ENCODE measurements at places on chromosomes 4 and X.

DNA sequence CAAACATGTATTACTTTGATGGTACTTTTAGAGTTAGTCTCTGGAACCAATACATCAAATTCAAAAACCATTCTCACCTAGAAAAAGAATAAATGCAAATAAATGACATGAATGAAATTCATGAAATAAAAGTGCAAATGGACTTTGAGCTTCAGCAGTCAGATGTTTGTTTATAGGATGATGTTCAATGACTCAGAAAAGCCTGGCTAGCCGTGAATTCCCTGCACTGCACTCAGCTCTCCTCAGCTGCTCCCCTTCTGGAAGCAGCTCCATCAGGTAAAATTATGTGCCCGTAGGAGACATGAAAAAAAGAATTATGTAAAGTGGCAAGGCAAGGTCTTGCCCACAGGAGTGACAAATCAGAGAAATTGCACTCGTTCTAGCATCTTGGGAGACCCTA lies 390.6 kb downstream of the GPM6A start:
- DNase-seq: peak; percentile 53

DNA sequence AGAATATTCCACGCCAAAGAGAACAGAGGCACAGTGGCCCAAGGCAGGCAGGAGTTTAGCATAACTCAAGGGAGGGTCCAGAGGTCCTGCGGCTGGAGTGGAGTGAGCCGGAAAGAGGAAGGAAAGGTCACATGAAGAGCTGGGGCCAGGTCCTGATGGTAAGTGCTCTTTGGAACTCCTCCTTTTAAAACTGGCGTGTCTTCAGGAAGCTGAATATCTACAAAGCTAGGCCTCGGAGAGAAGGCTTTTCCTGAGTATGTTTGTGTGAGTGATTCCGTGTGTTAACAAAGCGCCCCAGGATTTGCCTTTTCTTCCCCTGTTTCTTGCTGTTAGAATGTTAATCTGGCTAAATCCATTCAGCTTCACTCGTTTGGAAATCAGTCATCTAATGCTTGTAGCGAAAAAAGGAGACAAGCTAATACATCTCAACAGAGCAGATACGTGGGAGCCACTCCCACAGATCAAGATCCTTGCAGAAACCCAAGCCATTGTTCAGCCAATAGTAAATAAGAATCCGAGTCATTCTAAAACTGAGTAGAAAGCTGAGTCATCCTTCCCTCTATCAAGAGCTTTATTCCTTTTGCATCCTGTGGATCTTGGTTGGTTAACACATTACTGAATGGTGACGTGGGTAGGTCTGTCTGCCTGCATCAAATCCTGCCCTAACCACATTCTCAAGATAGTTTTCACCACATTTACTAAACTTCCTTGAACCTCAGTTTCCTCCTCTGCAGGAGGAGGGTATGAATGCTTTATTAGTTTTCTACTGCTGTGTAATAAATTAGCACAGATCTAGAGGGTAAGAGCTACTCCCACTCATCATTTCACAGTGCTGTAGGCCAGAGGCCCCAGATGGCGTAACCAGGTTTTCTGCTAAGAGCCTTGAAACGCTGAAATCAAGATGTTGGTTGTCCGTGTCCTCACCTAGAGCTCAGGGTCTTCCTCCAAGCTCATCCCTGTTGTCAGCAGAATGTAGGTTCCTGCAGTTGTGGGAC lies 43.2 kb upstream of the RBM47 start:
- DNase-seq: peak; percentile 93

DNA sequence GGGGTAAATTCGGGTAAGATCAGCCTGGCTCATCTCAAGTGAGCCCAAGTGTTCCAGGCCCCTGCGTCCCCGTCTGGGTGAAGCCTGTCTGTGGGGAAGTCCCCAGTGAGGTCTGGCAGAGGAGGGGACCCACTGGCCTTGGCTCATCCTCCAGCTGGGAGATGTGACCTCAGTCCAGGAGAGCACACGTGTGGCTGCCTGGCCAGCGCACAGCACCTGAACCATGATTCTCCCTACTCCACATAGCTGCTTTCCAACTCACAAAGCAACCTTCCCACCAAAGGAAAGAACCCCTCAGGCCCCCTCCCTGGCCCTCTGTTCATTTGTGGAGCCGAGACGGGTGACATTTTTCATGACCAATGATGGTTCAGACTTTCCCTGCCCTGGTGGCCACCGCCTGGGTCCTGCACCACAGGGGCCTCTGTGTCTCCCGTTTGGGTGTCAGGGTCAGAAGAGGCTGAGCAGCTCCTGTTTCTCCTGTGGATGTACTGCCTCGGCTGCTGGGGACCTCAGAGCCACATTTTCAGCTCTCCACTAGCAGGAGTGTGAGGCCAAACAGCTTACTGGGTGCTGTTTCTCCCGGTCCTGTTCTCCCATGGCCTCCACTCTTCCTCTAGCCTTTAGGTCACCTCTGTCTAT lies 111.4 kb downstream of the CPZ start:
- no peak for DNase-seq

- DNase-seq: peak; percentile 54
These were observed 45.0 kb downstream of the SLC9A7 start for GRCh38 chrX:46713672-46714490.

DNA sequence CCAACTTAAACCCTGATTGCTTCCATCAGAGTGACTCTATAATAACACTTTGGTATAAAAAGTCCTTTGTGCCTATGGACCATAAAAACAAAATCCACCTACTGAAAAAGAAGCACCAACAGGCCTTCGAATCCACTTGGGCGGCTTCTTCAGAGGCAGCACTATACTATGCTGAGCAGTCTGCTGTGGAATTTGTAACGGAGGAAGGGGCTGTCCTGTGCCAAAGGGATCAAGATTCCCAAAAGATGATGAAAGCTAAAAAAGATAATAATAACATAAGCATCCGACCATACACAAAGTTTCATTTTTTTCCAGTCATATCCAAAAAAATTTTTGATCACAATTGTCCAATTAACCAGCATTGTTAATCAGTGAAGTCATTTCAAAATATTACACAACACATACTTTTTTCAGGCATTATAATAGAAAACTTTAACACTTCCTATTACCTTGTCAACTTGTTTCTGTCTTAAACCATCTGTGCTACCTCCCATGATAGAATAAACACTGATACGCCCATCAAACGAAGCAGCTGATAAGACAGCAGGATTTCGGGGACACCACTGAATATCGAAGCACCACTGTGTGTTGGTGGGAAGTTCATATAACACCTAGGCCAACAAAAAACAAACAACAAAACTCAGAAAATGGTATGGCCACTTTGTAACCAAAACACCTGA lies 24.1 kb downstream of the SEC31A start:
- DNase-seq: no peak

- DNase-seq: no peak
These were observed 594 bp upstream of the STAG2 start for GRCh38 chrX:123960956-123961267.

DNA sequence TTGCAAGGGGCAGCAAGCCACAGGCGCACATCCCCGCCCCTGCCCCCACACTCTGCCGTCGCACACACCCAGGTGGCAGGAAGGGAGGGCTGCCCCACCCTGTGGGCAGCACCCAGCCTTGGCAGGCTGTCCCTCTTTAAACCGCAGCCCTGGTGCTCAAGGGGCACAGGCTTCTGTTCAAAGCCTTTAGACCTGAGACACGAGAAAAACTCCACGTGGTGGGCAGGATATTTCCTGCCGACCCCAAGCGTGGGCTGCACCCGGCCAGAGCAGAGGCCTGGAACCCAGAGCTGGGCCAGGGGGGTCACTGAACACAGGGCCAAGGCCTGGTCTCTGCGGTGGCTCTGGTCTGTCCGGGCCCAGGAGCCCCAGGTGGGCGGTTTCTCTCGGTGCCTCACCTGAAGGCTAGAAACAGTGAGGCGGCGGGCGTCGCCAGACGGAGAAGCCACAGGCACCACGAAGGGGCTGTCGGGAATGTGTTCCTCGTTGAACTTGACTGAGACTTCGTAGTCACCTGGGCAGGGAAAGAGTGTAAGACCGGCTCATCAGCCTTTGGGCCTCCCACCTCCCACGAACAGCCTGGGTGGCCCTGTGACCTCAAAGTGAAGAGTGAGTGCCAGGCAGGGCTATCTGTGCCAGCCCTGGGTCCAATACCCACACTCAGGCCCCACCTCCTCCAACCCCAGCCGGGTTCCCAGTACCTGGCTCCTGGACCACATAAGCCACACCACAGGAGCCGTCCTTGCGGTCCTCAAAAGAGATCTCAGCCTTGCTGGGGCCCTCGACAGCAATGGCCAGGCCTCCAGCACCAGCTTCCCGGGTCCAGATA lies 23.0 kb downstream of the FLNA start:
- DNase-seq: no peak

DNA sequence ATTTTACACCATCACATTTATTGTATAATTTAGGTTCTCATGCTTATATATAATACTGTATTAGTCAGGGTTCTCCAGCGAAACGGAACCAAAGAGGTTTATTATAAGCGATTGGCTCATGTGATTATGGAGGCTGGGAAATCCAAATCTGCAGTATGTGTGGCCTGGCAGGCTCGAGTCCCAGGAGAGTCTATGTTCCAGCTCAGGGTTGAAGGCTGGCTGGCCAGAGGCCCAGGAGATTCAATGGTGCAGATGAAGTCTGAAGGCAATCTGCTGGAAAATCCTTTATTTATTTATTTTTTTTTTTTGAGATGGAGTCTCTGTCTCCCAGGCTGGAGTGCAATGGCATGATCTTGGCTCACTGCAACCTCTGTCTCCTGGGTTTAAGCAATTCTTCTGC lies 63.0 kb upstream of the WDFY3 start:
- no peak for DNase-seq

GRCh38 chr4:75715105-75715799 lies 9.1 kb upstream of the USO1 start:
- DNase-seq: peak; percentile 76

- DNase-seq: no peak
These were observed 90.5 kb upstream of the TRIM2 start for GRCh38 chr4:153113838-153114105.

- no peak for DNase-seq
These were observed 197.6 kb downstream of the BCOR start for GRCh38 chrX:39899856-39900776.

GRCh38 chr4:121728798-121729226 lies 32.0 kb upstream of the ANXA5 start:
- DNase-seq: peak; percentile 92

- no peak for DNase-seq
These were observed 164.0 kb upstream of the FGF13 start for GRCh38 chrX:138875472-138875871.

GRCh38 chrX:155054255-155054654 lies 16.7 kb downstream of the CMC4 start:
- DNase-seq: no peak

DNA sequence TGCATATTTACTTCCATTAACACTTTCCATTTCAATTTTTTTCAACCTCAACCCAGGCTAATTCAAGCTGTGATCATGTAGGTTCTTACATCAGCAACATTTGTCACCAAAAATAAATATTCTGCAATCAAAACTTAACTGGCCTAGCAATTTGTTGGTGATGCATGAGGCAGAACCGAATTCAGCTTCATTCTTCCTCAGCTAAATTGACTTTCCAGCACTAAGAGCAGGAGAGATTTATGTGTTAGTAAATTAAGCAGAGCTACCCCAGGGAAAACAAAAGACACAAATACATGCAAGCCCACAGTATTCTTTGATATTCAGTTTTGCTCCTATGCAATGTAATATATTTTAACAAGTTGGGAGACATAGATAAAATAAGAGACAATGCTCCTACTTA lies 208.7 kb upstream of the NDST3 start:
- no peak for DNase-seq

DNA sequence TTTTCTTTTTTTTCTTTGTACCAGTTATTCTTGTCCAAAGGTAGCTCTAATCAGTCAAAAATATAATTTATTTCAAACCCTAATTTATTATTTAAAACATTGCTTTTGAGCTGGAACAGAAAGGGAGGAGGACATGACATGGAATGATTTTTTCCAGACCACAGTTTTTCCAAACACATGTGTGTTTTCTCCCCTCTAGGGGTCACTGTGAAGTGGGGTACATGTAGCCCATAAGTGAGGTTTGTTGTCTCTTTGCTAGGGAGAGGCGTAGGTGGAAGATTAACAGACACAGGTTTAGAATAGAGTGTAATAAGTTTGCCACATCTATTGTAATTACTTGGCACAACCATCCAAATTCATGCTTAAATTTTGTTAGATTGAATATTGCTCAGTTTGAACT lies 83.0 kb downstream of the TNIP2 start:
- DNase-seq: peak; percentile 4

GRCh38 chr4:183666088-183666487 lies 7.0 kb downstream of the TRAPPC11 start:
- no peak for DNase-seq

- DNase-seq: no peak
These were observed 100.9 kb downstream of the MAGEB17 start for GRCh38 chrX:16268206-16268605.

DNA sequence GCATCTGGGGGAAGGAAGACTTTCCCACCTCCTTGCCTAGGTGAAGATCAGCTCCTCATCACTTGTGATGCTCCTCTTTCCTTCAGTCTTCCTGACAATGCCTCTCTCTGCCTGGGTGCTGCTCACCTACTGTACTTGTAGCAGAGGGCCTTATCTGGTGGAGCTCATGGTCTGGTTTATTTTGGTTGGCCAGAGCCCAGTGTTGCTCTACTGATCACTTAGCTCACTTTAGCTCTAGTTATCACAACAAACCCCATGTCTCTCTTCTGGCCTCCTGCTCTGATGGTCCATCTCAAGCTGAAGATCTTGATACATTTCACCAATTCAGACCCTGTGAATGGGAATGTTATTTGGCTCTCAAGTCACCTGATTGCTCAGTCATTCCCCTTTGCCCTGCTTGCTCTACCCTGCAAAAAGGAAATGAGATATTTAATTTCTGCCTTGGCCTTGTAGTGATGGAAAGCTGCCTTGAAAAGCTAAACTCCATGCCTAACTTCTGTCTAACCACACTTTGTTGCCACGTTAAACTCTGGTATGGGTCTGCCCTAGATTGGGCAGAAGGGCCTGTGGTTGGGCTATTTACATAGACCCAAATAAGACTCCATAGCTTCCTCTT lies 30.3 kb upstream of the ADH1C start:
- peak; percentile 76 for DNase-seq

GRCh38 chrX:27840881-27841280 lies 33.1 kb downstream of the MAGEB10 start:
- DNase-seq: no peak

GRCh38 chrX:135639066-135639780 lies 74.2 kb upstream of the CT45A1 start:
- DNase-seq: no peak

- DNase-seq: no peak
These were observed 177.8 kb downstream of the RASL11B start for GRCh38 chr4:53039741-53040458.

- DNase-seq: no peak
These were observed 57.3 kb downstream of the APBB2 start for GRCh38 chr4:41157009-41157408.

Measured in fibroblast of the aortic adventitia (primary cell).